Activated naive CD8-positive, alpha-beta T cell treated with anti-CD3 and anti-CD28 coated beads for 36 hours (primary cell): ENCODE measurements at places on chromosomes 1 and 21.

- no peak for DNase-seq
Observed at GRCh38 chr1:53187401-53187800, 9.2 kb upstream of the CPT2 start.

- no peak for DNase-seq
Observed at GRCh38 chr1:66704177-66704875, 47.9 kb upstream of the DYNLT5 start.

GRCh38 chr1:78722105-78722504 lies 72.5 kb downstream of the IFI44 start:
- no peak for DNase-seq

DNA sequence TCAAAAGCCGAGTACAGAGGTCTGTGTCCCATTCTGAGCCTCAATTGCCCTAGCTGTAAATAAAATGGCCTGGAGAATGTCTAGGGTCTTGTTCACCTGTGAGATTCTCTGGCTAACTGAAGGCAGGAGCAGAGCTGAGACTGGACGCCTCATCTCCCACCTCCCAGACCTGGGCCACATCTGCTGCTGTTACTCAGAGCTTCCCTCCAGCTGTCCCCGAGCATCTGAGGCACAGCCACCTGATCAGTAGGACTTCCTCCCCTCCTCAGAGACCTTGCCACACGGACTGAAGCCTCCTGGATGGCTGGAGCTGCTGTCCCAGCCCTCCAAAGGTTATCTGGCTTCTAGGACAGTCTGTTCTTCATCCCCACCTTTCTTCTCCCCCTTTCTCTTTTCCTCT lies 62.4 kb downstream of the TMEM53 start:
- DNase-seq: no peak

DNA sequence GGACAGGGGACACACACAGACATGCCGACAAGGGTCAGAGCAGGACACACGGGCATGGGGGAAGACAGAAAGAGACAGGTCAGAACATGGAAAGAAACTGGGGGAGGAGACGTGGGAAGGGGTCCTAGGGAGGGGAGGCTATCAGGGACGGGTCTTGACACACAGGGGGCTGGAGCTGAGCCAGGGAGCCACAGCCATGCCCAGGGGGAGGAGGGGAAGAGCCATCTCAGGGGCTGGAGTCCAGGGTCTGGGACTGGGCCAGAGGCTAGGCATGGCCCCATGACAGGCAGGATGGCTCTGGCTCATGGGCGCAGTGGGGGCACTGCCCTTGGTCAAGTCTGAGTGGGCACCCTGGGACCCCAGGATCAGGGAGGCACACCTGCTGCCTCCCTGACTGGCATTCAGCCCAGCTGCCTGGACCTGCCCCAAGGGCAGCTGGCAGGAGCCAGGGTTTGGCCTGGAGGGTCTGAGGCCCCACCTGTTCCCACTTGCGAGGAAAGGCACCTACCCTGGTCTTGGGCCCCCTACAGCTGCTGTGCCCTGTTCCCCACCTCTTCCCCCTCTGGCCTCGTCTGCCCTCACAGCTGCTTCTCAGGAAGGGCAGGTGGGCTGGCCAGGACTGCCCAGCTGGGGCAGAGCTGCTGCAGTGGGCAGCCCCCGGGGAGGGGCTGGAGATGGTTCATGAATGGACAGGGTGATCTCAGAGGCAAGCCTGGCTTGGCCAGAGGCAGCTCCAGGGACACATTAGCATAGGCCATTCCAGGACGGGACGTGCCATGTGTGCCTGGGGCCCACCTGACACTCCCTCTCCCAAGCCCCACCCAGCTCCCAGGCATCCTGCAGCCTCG lies 42.9 kb downstream of the HSPG2 start:
- DNase-seq: no peak

DNA sequence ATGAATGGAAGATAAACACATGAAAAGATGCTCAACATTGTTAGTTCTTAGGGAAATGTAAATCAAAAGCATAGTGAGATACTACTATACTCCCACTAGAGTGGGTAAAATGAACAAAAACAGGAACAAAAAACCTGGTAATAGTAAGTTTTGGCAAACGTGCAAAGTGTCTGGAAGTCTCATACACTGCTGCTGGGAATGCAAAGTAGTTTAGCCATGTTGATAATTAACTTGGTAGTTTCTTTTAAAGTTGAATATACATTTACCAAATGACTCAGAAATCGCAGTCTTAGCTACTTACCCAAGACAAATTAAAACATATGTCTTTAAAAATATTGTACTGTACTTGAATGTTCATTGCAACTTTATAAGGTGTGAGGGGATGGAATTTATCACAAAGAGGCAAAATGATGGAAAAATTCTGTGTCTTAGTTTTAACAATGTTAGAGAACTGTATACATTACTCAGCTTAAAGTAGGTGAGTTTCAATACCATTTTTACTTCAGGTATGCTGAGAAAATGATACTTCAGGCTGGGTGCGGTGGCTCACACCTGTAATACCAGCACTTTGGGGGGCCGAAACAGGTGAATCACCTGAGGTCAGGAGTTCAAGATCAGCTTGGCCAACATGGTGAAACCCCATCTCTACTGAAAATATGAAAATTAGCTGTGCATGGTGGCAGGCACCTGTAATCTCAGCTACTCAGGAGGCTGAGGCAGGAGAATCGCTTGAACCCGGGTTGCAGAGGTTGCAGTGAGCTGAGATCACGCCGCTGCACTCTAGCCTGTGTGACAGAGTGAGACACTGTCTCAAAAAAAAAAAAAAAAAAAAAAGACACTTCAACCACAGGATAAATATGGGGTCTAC lies 102.3 kb downstream of the PDE4B start:
- DNase-seq: no peak

DNA sequence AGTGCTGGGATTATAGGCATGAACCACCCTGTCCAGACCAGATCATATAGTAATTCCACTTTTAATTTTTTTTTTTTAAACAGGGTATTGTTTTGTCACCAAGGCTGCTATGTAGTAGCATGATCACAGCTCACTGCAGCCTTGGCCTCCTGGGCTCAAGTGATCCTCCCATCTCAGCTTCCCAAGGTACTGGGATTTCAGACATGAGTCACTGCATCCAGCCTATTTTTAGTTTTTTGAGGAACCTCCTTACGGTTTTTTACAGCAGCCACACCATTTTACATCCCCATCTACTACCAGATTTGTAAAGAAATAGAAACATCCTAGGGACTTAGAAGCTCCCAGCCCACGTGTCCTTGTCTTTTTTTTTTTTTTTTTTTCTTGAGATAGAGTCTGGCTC lies 24.0 kb downstream of the L1TD1 start:
- no peak for DNase-seq

- no peak for DNase-seq
Observed at GRCh38 chr1:153614189-153614900, 1.4 kb upstream of the S100A16 start.

DNA sequence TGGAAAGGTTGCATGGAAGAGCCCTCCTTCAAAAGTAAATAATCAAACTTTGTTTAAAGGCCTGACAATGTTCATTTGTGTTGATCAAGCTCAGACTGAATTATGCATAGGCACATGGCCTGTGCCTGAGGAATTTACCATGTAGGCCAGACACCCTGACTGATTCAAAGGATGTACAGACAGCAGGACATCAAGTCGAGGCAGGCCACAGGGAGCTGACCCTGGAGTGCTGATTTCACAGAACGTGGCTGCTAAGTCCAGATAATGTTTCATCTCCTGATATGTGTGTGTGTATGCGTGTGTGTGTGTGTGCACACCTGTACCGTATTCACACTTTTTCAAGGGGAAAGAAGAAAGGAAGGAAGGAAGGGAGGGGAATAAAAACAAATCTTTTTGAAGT lies 34.1 kb downstream of the NAV1 start:
- DNase-seq: no peak

DNA sequence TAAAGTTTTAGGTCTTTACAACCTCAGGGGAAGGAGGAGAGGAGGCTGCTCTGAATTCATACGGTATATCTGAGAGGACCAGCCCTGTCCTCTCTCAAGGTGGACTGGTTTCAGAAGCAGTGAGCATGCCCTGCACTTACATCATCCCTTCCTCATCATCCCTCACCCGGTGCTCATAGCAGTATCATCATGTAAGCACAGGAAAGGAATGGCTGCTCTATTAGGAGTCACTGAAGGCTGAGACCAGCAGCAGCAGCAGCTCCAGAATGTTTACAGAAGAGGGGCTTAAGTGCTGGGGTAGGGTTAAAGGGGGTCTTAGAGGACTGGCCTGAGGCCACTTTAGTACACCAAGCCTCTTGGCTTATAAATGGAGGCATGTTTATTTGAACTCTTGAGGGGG lies 185.9 kb downstream of the AK5 start:
- no peak for DNase-seq

DNA sequence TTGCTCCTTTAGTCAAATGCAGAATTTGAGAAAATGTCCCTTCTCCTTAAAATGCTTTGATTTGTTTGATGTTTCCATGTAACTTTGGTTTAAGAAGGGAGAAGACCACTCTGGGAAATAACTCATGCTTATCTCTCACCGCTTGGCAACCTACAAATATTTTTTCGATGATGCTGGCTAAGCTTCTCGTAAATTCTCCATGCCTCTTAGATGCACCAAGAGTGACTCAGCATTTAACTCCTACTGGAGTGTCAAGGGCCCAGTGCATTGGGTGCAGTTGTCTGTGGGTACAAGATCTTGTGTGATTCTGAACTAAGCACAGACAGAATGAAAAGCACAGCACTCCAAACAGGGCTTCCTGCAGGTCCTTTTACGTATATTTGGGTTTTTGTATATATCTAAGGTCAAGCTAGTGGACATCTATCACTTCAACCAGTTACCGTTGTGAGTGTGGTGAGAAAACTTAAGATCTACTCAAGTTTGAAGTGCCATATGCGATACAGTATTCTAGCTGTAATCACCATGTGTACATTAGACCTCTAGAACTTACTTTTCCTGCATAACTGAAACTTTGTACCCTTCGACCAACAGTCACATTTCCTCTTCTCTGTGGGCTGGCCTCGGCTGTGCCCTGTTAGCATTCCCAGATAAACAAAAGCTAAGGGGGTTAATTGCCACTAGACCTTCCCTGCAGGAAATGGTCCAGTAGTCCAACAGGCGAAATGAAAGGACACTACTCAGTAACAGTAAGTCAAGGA lies 55.8 kb downstream of the COL18A1 start:
- DNase-seq: no peak

- no peak for DNase-seq
Observed at GRCh38 chr1:189708674-189709073, 769.0 kb downstream of the BRINP3 start.

- no peak for DNase-seq
Observed at GRCh38 chr1:92756537-92756936, 28.4 kb downstream of the EVI5 start.

GRCh38 chr1:167683641-167684502 lies 37.9 kb upstream of the MPZL1 start:
- DNase-seq: no peak

- DNase-seq: peak; percentile 48
Observed at GRCh38 chr1:22710701-22711049, at the start of gene EPHB2. Gene EPHB2 (plus strand): TSS chr1:22710839. CDS start chr1:22710983, 144 bp downstream.

DNA sequence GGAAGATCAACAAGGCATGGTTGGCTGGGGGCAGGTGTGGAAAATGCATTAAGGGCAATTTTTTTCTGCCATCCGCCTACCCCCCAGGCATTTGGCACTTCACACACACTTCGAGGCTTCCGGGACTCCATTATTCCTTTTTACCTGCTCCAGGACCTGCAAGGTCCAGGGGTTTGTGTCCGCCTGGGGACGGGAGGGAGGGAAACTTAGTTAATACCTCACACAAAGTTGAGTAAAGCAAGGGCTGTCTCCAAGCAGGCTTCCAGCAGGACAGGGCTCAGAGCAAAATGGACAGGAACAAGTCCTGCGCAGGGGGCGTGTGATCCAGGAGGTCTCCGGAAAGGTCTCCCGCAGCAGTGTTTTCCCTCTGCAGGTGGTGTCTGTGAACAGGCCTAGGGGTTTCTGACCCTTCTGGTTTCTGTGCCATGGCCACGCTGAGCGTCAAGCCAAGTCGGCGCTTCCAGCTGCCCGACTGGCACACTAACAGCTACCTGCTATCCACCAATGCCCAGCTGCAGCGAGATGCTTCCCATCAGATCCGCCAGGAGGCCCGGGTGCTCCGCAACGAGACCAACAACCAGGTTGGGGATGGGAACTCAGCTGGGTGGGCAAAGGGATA lies 712 bp downstream of the TEKT2 start:
- DNase-seq: no peak

- DNase-seq: no peak
Observed at GRCh38 chr1:15953294-15953771, 22.6 kb downstream of the ZBTB17 start.

DNA sequence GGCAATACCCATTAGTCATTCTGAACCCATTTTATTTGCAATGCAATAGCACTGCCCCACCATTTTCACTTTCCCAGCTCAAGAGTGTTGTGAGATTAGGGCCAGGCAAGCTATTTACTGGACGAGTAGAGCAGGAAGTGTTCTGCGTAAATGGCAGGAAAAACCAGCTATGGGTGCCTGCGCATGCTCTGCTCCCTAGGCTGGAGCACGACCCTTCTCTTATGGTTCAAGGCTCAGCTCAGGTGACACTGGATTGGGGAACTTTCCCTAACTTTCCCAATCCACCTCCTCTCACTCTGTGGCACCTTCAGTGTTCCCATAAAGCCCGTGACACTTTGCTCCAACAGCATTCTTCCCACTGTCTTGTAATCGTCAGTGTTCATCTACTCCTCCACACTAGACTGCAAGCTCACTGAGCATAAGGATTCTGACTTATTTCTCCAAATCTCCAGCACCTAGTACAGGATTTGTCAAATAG lies 3.6 kb upstream of the MAN1A2 start:
- DNase-seq: no peak

GRCh38 chr1:234529095-234529949 lies 50.3 kb upstream of the TARBP1 start:
- no peak for DNase-seq

- DNase-seq: no peak
Observed at GRCh38 chr1:180192172-180192571, 37.5 kb downstream of the QSOX1 start.

DNA sequence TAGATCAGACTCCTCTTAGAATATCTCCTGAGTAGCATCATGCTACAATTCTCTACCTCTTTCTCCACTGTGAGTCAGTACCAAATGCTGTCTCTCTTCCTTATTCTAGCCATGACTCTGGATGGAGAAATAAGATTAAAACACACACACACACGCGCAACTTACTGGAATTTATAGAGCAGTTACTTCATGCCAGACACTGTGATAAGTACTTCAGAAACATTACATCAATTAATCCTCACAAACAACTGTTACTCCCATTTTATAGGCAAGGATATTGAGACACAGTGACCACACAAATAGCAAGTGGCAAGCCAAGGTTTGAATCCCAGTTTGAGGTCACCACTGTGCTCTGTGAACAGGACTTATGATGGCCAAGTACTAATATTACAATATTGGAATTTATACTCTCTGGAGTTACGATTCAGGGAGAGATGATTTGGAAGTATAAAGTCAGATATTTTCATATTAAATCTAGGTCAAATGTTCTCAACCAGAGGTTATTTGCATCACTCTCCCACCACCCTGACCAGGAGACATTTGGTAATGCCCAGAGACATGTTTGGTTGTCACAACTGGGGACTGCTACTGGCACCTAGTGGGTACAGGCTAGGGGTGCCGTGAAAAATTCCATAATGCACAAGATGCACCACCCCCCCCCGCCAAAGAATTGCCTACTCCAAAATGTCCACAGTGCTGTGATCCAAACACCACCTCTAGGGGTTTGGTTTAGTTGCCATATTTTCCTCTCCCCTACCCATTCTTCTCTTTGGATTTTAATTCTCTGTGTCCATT lies 221.6 kb downstream of the LTN1 start:
- DNase-seq: no peak

GRCh38 chr21:35402061-35402460 lies 353.0 kb upstream of the RUNX1 start:
- no peak for DNase-seq

- DNase-seq: no peak
Observed at GRCh38 chr1:234371414-234371813, 1.8 kb upstream of the COA6 start.

GRCh38 chr1:200029035-200029821 lies 1.7 kb downstream of the NR5A2 start:
- DNase-seq: peak; percentile 37
